ENCODE measurements at places on chromosomes 13 and 19.

DNA sequence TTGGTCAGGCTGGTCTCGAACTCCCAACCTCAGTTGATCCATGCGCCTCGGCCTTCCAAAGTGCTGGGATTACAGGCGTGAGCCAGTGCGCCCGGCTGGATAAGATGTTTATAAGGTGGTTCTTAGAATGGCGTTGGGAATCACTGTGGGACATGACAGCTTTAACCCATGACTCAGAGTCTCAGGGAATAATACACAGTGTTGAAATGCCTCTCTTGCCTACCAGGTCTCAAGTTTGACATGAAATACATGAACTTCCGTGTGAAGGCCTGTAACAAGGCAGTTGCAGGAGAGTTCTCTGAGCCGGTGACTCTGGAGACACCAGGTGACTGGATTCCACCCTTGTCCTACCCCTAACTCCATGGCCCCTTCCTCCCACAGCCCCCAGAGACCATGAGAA is 12.6 kb downstream of the FSD1 start:
- DNase-seq: no peak

GRCh38 chr13:73335210-73335609 is 276.4 kb downstream of the KLF5 start:
- DNase-seq: peak; percentile 66

DNA sequence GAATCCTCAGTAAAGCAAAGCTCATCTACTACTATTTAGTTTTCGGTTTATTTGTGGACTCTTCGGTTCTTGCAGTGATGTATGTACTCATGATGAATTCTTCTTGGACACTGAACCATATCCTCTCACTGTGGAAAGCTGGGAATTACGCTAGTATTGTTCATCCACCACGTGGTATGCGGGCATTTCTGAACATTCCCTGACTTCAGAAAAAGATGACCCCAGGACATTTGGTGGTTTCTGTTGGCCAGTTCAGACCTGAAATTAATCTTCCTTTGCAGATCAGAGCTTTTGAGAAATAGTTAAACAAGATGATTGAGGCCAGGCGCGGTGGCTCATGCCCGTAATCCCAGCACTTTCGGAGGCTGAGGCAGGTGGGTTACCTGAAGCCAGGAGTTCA is 25.3 kb upstream of the FBN3 start:
- DNase-seq: no peak

DNA sequence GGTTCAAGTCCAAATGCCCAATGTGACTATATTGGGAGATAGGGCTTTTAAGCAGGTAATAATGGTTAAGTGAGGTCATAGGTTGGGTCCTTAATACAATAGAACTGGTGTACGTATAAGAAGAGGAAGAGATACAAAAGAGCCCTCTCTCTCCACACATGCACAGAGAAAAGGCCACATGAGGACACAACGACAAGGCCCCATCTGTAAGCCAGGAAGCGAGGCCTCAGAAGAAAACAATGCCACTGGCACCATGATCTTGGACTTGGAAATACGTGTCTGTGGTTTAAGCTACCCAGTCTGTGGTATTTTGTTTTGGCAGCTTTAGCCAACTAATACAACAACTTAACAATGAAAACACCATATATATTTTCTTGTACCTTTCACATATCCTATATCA is 23.4 kb upstream of the RFC3 start:
- DNase-seq: no peak

GRCh38 chr13:30422054-30422839 is at the start of gene UBE2L5:
TSS of gene UBE2L5 (plus strand) at chr13:30422493. CDS start at chr13:30427991, 5,498 bp downstream.
- DNase-seq: peak; percentile 42
